ENCODE measurements at places on chromosomes 12 and 14.

- no peak for DNase-seq
Measured at GRCh38 chr12:95634622-95635621, 83.6 kb upstream of the USP44 start.

- no peak for DNase-seq
Measured at GRCh38 chr12:22856178-22856577, 231.2 kb downstream of the ETNK1 start.

- DNase-seq: peak; percentile 34
Measured at GRCh38 chr12:92144631-92145480, 790 bp downstream of the BTG1 start.

- DNase-seq: no peak
Measured at GRCh38 chr12:43305065-43305464, 246.9 kb downstream of the ADAMTS20 start.

DNA sequence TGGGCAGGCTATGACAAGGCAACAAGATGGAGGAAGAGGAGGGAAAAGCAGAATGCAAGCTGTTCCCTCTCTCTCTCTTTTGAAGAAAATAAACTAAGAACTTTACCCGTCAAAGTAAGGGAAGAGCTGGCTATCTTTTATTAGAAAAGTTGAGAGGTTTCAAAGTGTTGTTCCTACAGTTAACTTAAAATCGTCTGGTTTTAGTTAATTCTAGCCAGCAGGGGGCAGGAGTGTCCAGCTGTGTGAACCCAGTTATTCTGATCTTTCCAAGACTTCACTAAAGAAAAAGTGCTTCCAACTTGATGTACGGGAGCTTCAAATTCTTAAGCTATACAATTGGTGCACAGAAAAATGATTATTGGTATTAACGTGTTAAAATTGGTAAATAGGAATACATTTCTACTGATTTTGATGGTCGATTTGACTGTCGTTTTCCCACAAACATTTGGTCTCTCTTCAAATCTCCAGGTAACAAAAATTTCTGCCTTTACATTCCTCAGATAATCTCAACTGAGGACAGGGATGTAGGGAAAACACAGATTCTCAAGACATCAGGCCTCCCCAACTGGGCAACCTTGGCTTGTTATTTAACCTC is 28.4 kb upstream of the MON2 start:
- peak; percentile 34 for DNase-seq

DNA sequence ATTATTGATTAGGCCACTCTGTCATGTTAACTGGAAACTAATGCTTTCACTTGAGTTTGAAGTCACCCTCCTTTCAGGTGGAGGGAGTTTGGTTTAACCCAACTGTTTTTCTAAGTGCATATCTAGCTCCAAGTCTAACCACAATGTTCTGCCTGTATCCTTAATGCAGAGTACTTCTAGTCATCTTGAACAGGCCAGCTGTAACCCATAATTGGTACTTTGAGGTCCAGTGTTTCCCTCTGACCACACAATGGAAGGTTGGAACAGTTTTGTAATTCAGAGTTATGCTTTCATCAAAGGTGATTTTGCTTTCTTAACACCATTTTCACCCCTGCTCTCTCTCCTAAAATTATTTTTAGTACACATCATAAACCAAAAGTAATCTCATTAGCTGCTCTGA is 237.2 kb upstream of the DCN start:
- DNase-seq: no peak

DNA sequence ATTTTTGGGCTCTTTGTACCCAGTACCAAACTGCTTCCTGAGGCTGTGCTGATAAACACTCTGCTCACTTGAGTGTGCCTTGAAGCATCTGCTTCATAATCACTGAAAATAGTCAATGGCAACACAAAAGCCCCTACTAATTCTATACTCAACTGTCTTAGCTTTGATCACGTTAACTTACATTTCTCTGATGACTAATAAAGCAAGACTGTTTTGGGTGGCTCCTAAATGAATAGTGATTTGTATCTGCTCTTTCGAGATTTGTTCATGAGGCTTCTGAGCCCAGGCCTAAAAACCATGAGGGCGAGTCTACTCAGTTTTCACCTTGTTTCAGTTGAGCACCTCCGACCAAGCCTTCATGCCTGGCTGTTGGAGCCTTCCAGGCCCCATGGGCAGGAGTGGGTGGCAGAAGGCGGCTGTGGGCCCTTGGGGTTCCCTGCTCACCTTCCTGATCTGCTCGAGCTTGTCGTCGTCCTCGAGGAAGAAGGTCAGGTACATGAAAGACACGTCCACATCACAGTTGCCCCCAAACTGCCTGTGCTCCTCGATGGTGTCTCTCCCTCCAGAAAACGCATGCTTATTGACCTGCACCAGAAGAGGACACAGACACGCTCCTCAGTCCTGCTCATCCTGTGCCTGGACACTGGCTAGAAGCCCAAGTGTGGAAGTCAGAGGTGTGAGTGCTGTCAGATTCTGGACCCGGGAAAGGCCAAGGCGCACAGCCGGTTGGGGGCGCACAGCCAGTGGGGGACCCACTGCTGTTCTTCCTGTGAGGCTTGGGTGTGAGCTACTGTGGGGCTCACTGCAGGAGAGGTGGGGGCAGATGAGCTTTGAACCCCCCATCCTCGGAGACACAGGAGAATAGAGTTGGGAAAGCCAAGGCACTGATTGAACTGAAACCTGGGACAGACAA is 13.7 kb downstream of the SLC25A47 start:
- DNase-seq: no peak

DNA sequence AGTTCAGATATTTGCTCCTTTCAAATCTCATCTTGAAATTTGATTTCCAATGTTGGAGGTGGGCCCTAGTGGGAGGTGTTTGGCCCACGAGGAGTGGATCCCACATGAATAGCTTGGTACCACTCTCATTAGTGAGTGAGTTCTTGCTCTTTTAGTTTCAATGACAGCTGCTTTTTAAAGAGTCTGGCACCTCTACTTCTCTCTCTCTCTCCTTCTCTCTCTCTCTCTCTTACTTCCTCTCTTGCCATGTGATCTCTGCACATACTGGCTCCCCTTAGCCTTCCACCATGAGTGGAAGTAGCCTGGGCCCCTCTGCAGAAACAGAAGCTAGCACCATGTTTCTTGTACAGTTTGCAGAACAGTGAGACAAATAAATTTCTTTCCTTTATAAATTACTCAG is 25.1 kb downstream of the GPR65 start:
- no peak for DNase-seq

DNA sequence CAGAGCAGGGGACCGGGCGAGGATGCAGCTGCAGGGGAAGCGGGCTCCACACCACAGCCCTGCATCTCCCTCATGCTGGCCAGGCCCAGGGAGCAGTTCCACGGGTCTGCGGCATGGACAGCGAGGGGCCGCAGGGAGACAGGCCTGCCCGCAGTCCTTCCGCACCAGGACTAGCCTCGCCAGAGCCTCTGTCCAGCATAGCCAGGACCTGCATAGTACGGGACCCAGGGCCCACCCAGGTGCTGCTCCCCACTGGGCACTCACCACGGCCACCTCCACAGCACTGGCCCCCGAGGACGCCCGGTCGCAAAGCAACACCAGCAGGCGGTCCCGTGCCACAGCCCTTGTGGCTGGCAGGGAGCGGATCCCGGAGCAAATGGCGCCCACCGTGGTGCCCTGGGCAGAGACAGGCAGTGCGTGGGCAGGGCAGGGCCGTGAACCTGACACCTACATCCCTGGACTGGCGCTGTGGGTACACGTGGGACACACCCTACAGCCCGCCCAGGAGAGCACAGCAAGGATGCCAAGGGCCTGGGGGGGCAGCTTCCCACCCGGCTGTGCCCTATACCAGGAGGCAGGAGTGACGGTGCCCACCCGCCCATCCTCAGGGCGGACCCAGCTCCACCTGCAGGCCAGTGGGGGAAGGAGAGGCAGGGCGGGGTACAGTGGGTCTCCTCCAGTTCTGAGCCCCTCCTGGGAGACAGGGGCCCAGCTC is 23.8 kb downstream of the JAG2 start:
- no peak for DNase-seq

- DNase-seq: no peak
Measured at GRCh38 chr14:94826774-94827173, 56.9 kb upstream of the GSC start.

DNA sequence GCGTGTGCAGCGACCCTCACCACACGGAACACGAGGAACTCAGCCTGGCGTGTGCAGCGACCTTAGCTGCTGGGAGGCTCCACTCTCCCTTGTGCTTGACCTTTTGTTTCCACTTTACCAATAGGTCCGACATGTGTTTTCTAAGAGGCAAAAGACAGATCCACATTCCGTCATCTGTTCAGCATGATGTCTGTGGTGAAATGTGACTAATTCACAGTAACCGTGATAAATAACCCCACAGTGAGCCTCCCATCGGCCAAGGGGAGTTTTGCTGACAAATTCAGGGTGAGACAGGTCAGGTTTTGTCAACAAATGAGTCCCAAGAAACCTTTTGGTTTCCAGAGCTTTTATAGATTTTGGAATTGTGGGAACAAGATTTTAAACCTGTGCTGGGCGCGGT is 55.9 kb downstream of the MOK start:
- DNase-seq: no peak

DNA sequence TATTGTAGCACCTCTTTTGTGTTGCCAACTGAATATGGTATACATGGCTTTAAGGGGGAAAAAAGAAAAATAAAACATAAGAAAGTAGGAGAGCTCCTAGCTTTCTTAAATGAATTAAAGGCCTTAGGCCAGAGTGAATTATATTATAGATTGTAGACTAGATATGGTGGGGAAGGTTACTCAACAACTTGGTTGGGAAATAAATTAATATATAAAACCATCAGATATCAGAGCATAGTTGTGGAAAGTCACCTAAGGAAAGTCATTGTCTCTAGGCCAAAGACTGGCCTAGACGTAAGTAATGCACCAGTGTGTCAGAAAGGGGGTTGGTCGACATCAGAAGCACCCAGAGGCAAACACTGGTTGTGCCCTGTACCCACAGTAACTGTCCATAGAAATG is 391.8 kb downstream of the RAD51B start:
- no peak for DNase-seq

Measured in T-helper 9 cell (primary cell).